ENCODE measurements at places on chromosomes 6 and 20. TPM values are rescaled to one million over a fixed set of nuclear protein-coding genes. Genes with fewer than 3 reads are reported as not detected.

DNA sequence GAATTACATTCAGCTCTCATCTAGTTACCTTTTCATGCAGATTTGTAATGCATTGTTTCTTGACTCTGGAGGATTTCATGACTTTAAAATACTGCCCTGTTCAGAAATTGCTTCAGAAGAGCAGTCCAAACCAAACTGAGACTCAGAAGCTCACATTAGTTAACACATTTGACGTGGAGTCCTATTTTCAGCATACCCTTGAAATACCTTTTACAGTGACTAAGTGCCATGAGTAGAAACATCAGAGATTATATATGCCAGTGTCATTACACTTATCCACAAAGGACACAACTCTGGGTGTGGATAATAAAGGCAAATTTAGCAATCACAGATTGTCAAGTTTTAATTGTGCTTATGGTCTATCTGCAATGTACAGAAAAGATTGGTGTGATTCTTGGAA lies 459.6 kb downstream of the FRK start:
- no peak for DNase-seq
- H3K4me1 ChIP-seq, result no peaks in the 10 kb centered on the region
- no peak overlapping the region for H3K27ac ChIP-seq
- no peaks in the 10 kb centered on the region for H3K36me3 ChIP-seq
- H3K4me3 ChIP-seq, result no peak overlapping the region

The C20orf141 gene
- total RNA-seq, result not detected

The DNAH8 gene
- not detected for total RNA-seq

The ZC3H12D gene
- total RNA-seq, result 92.0 TPM

The OR2H2 gene
- not detected for total RNA-seq

All from Karpas-422 (cell line).